Brain microvascular endothelial cell (primary cell): ENCODE measurements at places on chromosomes 4 and X.

DNA sequence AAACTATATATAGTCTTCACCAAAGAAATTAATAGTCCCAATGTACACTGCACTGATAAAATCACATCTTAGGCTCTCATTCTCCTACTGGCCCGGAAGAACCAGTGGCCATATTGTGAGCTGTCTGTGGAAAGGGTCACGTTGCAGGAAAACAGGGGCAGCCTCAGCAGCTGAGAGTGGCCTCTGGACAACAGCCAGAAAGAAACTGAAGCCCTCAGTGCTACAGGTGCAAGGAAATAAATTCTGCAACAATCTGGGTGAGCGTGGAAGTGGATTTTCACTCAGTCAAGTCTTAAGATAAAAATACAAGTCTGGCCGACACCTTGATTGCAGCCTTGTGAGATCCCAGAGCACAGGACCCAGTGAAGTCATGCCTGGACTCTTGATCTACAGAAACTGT, 3.2 kb upstream of the SLC25A14 start:
- no peak for DNase-seq

DNA sequence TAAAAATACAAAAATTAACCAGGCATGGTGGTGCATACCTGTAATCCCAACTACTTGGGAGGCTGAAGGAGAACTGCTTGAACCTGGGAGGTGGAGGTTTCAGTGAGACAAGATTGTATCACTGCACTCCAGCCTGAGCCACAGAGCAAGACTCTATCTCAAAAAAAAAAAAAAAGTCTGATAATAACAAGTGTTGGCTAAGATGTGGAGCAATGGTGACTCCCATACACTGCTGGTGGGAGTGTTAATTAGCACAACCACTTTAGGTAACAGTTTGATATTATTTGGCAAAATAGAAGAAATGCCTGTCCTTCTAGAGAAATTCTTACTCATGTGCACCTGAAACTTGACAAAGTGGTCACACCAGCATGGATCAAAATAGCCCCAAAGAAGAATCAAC, 106.2 kb upstream of the SLC34A2 start:
- DNase-seq: no peak

GRCh38 chrX:101232316-101232715, 12.7 kb downstream of the DRP2 start:
- peak; percentile 20 for DNase-seq

DNA sequence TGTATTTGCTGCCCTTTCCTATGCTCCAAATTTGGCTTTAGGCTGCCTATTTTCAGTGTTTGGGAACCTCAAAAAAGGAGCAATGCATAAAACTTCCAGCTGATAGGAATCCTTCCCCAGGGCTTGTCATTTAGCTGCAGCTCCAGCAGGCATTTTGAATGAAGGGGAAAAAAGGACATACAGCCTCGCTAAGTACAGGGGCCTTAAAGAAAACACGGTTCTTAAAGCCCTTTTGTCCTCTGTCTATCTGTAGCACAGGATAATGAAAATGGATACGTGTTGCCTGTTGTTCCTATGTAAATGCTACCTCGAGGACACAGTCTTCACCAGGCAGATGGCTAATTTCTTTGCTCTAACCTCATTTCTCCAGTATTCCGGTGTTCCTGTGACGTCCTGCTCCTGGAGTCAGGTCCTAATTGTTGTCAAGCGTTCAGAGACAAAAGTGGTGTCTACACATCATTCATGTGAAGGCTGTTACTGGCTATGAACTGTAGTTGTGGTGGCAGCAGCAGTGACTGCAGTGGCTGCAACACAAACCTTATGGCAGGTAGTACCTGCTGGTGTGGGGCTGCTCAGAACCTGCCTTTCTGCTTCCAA, 117.4 kb downstream of the MGST2 start:
- no peak for DNase-seq

DNA sequence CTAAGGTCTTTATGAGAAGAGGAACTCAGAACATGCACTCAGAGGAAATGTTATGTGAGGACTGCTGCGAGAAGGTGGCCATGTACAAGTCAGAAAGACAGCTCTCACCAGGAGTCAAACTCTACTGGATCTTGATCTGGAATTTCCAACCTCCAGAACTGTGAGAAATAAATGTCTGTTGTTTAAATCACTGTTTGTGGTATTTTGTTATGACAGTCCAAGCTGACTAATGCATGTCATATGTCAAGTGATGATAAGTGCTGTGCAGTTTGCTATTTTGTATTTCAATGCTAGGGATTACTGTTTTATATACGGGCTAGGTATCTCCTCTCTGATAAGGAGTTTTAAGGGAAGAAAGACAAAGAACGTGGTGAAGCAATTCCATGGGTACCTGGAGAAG, 162.3 kb downstream of the CPEB2 start:
- peak; percentile 56 for DNase-seq

- DNase-seq: peak; percentile 83
These were observed 68.7 kb downstream of the NSD2 start for GRCh38 chr4:1939664-1940509.

- DNase-seq: no peak
These were observed 218.6 kb upstream of the SLC7A11 start for GRCh38 chr4:138460477-138461414.

DNA sequence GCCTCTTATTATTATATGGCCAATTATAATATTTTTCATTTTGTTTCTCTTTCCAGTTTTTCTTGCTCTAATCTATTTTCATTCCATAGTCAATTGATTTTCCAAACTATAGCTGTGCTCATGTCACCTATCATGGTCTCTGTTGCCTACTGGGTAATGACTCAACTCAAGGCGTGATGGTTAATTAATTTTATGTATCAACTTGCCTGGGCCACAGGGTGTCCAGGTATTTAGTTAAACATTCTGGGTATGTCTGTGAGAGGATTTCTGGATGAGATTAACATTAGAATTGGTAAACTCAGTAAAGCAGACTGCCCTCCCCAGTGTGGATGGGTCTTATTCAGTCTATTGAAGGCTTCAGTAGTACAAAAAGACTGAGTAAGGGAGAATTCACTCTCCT, 9.9 kb downstream of the FHIP1A start:
- no peak for DNase-seq

DNA sequence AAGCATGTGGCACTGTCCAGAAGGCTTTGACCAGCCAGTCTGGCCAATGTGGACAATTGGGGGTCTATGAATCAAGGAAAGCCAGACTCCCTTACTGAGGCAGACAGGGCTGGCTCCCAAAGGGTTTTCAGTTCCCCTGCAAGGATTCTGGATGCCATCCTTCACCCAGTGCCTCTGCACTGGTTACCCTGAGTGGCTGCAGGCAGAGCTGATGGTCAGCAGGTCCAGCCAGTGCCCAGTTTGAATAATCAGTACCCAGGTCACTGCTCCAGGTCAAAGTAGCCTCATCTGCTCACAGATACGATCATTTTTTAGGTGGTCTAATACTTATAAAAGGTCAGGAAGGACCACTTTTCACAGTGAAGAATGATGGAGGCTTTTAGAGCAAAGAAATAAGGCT, 52.2 kb upstream of the MAMLD1 start:
- DNase-seq: no peak

- DNase-seq: no peak
These were observed 25.5 kb downstream of the MMAA start for GRCh38 chr4:145644699-145645098.

- DNase-seq: no peak
These were observed 9.1 kb upstream of the CFP start for GRCh38 chrX:47638816-47639215.

- no peak for DNase-seq
These were observed 3.3 kb upstream of the FGA start for GRCh38 chr4:154593868-154594267.
